NCI-H1092 (cell line): ENCODE measurements at places on chromosomes 12 and 14.
A peak's percentile ranks its signal among the peaks of the same experiment; 100 is the strongest.

DNA sequence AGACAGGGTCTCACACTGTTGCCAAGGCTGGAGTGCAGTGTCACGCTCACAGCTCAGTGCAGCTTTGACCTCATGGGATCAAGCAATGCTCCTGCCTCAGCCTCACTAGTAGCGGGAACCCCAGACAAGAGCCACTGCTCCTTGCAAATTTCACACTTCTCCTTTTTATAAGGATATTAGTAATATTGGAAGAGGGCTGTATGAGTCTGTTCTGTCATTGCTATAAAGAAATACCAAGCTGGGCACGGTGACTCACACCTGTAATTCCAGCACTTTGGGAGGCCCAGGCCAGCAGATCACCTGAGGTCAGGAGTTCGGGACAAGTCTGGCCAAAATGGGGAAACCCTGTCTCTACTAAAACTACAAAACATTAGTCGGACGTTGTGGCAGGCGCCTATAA is 12.9 kb upstream of the ORAI1 start:
- DNase-seq, result no peak

DNA sequence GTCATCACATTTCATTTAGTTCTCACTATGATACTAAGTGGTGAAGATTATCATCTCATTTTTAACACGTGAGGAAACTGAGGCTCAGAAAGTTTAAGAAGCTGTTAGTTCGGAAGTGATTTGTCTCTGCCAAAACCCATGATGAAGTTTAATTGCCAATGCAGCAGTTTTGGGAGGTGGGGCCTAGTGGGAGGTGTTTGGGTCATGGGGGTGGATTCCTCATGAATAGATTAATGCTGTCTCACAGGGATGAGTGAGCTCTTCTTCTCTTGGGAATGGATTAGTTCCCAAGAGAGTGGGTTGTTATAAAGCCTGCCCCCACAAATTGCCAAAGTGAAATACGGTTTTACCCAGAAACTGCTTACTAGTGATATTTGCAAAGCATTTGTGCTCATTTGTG is 91.5 kb upstream of the IGF1 start:
- no peak for DNase-seq

GRCh38 chr14:71089971-71090370 is 182.7 kb downstream of the PCNX1 start:
- DNase-seq, result no peak

- DNase-seq, result no peak
Observed at GRCh38 chr14:65658202-65658601, 245.7 kb downstream of the FUT8 start.

DNA sequence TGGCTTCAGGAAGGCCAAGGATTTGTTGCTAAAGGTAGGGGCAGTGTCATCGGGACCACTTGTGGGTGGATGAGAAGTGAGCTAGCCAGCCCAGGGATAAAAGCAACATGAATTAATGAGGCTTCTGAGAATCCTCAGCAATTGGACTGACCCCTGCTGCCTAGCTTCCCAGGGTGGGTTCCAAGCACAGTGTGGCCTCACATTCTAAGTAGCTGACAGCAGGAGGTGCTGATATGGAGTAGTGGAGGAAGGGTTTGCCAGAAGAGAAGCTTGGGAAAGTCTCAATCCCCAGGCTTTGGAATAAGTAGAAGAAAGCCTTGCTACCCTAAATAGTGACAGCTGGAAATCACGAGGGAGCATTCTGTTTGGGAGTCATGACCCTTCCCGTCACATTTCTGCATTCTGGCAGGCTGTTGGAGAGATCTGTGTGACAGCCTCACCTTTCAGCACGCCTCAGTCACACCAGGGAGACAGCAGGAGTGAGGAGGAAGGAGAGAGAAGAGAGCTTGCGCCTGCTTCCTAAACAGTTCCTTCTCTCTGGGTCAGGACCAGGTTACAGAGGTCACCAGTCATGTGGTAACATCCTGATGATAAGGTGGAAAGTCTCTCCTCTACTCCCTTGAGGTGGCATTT is 31.2 kb downstream of the DACT1 start:
- no peak for DNase-seq

- no peak for DNase-seq
Observed at GRCh38 chr12:94566345-94566744, 84.0 kb downstream of the TMCC3 start.

DNA sequence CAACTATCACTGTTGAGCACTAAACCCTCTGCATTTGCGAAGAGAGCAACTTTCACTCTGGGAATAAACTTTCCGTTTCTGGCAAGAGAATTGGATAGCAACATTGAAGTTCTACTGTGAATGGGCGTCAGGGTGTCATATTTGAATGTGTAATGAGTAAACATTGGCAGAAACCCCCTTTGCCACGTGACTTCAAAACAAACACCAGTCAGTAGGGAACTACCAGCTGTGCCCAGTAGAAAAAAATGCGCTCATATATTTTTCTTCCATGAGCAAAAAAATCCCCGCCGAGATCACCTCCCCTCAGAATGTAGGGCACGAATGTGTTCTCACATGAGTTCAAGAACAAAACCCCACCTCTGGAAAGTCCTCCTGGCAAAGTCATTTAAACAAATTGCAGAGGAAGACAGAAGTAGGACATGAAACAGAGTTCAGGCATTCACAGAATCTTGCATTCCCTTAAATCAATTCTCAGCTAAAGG is 80.6 kb downstream of the BTG1 start:
- DNase-seq, result peak; percentile 61

- no peak for DNase-seq
Observed at GRCh38 chr12:31236998-31237637, 88.8 kb downstream of the SINHCAF start.

GRCh38 chr12:124194264-124194892 is 100.5 kb upstream of the RFLNA start:
- DNase-seq, result no peak

GRCh38 chr14:91780452-91780851 is 48.6 kb upstream of the CATSPERB start:
- DNase-seq, result no peak

DNA sequence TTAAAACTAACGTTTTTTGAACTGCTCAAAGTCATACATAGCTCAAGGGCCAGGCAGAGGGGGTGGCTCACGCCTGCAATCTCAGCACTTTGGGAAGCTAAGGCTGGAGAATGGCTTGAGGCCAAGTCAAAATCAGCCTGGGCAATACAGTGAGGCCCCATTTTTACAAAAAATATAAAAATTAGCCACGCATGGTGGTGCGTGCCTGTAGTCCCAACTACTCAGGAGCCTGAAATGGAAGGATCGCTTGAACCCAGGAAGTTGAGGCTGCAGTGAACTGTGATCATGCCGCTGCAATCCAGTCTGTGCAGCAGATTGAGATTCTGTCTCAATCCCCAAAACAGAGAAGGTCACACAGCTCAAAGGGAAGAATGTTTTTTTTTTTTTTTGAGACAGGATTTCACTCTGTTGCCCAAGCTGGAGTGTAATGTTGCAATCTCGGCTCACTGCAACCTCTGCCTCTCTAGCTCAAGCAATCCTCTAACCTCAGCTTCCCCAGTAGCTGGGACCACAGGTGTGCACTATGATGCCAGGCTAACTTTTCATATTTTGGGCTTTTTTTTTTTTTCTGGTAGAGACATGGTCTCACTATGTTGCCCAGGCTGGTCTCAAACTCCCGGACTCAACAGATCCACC is 2.9 kb downstream of the RBM23 start:
- no peak for DNase-seq

DNA sequence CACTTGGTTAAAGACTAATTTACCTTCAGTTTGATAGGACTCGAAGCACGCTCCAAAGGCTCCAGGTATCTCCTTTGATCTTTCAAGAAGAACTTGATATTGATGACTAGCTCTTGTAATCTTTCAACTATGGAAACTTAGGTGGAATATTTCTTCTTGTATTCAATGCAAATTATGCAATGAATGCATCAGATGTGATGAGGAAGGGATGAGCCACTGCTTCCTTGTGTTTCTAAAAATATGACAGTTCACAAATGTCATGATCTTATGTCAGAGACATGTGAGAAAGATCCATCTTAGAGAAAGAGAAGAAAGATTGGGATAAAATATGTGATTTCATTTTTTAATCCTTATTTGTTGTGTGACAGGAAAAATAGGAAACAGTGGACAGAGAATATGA is 9.9 kb downstream of the RNASE9 start:
- no peak for DNase-seq

DNA sequence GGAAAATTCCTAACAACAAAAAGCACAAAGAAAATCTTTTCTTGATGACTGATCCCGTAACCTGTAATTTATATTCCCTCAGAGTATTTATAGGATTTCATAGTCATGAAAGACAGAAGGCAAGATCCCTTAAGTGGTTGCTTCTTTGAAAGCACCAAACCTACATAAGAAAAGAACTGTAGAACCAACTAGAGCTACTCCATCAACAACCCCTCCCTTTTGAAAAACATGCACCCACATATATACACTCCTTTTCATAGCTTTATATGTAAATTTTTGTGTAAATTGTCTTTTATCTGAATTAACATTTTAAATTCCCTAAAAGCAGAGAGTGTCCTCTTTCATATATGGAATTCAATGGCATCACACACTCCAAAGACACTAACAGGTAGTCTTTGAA is 215.3 kb downstream of the CEP128 start:
- DNase-seq, result no peak

- DNase-seq, result no peak
Observed at GRCh38 chr14:67683842-67684241, 9.4 kb upstream of the VTI1B start.

DNA sequence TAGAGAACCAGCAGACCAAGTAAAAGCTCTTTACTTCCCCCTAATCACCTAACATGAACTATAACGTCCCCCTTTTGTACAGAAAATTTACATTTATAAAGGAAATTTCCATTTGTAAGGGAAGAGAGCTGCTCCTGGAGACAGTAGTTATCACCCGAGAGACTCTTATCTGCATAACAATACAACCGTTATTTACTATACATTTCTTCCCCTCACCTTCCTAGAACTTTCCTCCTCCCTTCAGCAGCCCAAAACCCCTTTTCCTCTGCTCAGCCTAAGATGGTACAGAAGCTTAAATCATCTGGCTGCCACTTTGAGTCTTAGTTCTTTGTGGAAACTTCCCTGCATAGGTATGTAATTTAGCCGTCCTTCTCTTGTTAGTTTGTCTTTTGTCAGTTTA is 40.4 kb upstream of the ETV6 start:
- DNase-seq, result no peak

- DNase-seq, result no peak
Observed at GRCh38 chr12:48899651-48900050, 25.6 kb downstream of the FKBP11 start.

DNA sequence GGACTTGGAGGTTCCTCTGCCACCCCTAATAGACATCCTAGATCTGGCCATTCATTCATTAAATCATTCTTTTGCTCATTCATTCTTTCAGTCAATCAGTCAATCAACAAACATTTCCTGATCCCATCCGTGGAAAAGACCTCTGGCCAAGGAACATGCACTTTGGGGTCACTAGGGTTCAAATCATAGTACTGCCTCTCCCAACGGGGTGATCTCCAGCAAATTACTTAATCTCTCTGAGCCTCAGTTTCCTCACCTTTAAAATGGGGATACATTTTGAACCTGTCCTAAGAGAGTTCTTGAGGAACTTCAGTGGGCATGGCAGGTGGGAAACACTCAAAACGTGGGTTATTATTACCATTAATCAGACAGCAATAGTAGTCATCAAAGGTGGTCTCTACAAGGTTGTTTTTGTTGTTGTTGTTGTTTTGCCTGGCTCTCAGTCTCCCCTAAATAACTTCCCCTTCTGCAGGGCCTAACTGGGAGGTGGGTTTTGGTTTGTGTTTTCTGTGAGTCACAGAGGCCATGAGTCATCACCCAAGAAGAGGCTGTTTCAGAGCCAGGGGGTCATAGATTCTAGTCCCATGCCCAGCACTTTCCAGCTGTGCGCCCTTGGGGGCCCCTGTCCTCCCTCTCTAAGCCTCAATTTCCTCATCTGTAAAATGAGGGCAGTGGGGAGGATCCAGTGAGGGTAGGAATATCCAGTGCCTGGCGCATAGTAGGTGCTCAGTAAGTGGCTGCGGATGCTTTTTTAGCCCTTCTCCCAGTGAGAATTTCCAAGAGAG is 16.9 kb upstream of the FAM222A start:
- no peak for DNase-seq

DNA sequence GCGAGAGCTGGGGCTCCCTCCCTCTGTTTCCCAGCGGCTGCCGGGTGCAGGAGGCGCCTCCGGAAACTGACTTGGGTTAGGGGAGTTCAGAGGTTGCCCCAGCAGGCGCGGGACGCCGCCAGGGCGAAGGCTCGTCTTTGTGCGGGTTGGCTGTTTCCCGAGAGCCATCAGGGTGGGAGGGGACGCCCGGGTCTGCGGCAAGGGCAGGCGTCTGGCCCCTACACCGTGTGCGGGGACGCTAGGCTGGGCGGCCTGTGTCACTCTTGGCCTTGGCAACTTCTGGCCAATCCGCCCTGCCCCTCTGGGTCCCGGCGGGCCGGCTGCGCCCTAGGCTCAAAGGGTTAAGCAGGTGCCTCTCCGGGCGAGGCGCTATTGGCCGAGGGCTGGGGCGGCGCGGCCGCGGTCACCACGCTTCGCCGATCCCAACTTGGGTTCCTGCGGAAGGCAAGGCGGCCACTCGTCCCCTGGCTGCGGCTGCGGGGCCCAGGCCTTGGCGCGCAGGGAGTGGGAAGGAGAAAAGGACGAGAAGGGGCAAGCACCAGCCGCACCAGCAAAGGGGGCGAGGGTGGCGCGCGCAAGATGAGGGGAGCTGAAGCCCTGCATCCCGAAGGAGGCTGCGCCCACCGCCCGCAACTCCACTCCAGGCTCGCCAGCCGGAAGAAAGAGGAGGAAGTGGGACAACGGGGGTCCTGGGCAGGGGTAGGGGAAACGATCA is 5.6 kb upstream of the NPAS3 start:
- no peak for DNase-seq

GRCh38 chr12:131530422-131530821 is 180.5 kb upstream of the SFSWAP start:
- DNase-seq, result no peak

DNA sequence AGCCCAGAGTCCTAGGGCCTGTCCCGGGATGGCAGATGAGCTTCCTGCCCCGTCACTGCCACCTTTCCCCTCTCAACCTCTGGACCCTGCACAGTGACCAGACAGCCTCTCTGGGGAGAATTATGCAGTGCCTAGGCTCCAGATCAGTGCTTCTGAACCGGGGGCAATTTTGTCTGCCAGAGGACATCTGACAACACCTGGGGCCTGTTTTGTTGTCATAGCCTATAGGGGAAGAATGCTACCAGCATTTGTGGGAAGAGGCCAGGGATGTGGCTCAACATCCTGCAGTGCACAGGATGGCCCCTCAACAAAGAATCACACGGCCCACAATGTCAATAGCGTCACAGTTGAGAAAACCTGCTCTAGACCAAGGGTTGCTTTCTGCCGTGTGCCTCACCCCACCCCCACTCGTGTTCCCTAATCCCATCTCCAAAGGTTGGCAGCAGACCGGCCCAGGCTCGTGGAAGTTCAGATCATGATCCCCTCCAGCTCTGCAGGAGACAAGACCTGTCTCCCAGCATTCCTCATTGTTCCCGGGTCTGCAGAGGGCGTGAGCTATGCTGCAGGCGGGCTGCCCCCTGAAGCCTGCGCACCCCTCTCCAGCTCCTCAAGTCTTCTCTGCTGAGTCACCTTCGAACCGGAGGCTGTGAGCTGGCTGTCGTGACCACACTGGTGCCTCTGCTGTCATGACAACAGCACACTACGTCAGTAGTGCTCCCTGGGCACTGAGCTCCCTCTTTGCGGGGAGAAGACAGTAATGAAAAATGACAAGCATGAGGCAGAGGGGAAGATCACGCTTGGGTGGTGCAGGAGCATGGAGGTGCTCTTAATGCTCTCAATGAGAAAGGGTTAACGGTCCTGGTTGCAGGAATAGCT is 2.0 kb upstream of the GAPDH start:
- DNase-seq, result peak; percentile 43
